NCI-H2107 (cell line): ENCODE measurements at places on chromosomes 4 and X.

GRCh38 chrX:136858007-136858756, 22.3 kb downstream of the RBMX start:
- no peak for DNase-seq

GRCh38 chrX:16138108-16138427, 14.7 kb downstream of the GRPR start:
- DNase-seq = no peak

DNA sequence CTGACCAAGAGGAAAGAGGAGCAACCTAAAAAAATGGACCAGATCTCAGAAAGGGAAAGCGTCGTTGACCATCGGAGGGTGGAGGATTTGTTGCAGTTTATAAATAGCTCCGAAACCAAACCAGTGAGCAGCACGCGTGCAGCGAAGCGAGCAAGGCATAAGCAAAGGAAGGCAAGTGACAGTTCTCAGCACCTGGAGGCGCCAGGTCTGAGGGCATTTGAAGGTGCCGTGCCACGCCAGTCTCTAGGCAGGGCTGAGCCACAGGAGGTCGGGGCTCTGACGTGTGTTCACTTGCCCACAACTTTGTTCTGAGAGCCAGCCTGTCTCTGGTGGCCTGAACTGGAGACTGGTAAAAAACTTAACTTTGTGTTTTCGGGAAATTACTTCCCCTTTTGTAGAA, 59.7 kb downstream of the TNIP2 start:
- no peak for DNase-seq

DNA sequence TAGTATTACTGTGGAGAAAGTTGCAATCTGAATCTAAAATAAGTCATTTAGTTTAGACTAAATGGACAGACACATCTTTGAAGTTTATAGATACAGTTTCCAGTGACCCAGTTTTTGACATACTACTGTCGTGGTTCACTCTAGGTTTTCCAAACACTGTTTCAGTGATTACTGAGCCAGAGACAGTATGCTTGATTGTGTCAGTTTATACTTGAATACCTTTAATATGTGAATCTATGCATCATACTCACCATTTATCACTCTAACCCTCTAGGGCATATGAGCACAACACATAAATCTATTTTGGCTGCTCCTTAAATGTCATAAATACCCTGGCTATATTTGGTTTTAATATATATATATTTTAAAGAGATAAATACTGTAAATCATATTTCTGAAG, 173.5 kb downstream of the GRID2 start:
- no peak for DNase-seq

- no peak for DNase-seq
These were observed 291.0 kb upstream of the HAND2 start for GRCh38 chr4:173821036-173821435.

DNA sequence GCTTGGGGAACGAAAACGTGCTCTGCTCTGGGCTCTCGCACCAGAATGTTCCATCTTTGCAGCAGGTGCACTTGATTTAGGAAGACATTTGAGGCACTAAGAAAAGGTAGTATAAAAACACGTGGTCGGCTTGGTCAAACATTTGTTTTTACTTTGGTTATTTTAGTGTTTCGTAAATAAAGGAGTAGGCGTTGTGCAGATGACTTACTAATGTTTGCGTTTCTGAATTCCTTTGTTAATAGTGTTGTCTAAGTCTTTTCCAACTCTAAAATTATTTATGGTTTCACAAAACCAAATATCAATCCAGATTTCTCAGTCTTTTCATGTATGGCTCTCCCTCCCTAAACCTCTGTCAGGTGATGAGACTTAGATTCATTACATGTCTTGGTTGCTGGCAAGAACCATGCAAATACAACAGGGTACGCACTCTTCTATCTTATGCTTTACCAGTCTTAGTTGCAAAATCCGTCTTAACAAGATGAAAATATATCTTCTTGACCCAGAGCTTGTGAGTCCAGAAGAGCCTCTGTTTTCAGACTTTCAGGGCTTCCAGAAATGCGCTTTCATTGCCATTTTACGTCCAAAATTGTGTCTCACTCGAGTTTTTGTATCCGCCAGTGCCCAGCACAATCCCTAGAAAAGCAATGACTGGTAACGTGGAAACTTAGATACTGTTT, 686 bp downstream of the MTHFD2L start:
- no peak for DNase-seq
